ENCODE measurements at places on chromosomes 6 and 20.

GRCh38 chr20:11890331-11891076, 27.2 kb upstream of the BTBD3 start:
- DNase-seq: peak; percentile 98

DNA sequence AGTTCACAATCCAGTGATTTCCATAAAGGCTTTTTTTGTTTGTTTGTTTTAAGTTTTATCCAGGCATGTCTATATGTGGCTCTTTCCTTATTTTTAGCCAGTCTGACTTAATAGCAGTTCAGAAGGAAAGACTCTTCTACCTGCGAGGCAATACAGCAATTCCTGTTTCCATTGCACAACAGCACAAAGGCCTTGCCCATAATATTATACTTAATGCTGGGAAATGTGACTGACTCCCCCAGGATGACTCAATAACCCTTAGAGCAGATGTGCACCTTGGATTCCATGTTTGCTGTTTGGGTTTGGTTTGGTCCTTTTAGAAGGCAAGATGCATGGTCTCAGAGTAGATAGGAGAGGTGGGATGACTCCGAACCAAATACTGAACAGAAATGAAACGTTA, 184.1 kb downstream of the MTFR2 start:
- no peak for DNase-seq

DNA sequence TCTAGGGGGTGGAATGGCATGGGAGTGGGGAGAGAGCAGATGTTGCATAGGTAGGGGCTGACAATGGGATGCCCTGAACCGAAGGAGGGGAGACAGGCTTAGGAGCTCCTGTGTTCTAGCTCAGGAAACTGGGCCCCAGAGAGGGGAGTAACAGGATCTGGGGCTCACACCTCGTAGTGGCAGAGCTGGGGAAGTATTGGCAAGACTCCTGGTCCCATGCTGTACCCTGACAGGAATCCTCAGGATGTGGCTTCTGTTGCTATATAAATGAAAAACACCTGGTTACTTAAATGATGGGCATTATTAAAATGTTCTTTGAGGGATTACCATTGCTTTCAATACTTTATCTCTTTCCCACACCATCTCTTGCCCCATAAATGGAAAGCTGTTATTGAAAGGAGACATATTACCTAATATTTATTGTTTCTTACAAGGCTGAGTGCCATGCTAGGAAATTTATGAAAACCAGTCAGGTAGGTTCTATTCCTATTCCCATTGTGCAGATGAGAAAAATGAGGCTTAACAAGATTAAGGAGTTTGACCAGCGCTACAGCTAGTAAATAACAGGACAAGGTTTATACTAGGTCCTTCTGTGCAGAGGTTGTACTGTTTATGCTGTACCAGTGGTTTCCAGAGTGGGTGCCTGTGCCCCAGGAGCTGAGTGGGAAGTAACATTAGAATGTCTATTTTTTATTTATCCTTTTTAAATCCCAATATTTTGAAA, 35.3 kb upstream of the TCP11 start:
- DNase-seq: no peak

- DNase-seq: no peak
Observed at GRCh38 chr6:65557224-65557623, 149.8 kb downstream of the EYS start.

GRCh38 chr6:39171489-39172376, 56.7 kb upstream of the SAYSD1 start:
- no peak for DNase-seq

- no peak for DNase-seq
Observed at GRCh38 chr20:61185181-61185580, 66.9 kb upstream of the CDH4 start.

DNA sequence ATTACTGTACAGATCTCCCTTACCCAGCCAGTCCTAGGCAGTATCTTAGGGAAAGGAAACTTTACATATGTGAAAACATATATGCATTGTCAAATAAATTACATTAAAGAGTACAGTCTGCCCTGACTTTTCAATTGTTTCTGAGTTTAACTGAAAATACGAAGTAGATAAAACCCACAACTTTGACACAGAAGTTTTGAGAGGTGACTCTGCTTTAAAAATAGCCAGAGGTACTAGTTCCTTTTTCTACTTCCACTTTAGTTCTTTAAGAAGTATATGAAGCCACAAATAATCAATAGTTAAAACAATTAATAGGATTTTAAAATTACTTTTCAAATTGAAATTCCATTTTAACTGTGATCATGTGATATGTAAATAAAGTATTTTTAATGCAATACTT, 62.9 kb downstream of the BMP5 start:
- no peak for DNase-seq

- no peak for DNase-seq
Observed at GRCh38 chr20:62943396-62943795, 5.4 kb downstream of the GID8 start.

- DNase-seq: no peak
Observed at GRCh38 chr6:145643760-145644159, 91.6 kb downstream of the EPM2A start.

- no peak for DNase-seq
Observed at GRCh38 chr6:131952886-131953509, 1.8 kb upstream of the CCN2 start.

- DNase-seq: no peak
Observed at GRCh38 chr6:125312478-125312877, 10.7 kb upstream of the HDDC2 start.

- no peak for DNase-seq
Observed at GRCh38 chr6:71851214-71851613, 35.1 kb upstream of the RIMS1 start.

DNA sequence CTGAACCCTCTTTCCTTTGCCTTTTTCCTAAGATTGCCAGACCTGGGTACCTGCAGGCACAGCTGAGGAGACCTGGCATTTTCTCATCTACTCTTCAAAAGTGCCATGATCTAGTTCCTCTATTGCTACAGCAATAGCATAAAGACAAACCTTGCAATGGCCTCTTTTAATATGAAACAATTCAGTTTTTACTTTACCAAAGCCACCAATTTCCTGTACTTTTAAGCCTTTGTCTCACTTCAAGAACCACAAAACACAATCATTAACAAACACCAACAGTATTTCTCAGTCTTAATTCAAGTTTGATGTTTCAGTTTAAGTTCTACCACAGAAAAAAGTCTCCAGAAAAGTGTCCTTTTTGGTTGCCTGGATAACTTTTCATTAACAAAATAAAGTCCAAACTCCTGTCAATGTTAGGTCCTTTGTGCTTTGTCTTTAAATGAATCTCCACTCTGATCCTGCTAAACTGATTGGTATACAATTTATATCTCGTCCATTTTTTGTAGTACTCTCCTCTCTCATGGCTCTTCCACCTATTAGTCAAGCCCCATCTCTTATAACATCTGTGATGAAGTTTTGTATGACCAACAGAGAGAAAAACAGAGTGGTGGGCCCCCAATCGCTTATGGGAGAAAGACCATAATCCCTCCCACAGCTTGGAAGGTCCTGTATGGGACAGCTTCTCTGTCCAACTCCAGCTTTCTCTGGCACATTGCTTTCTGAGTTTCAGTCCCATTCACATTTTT, 50.5 kb upstream of the THEMIS start:
- DNase-seq: no peak

DNA sequence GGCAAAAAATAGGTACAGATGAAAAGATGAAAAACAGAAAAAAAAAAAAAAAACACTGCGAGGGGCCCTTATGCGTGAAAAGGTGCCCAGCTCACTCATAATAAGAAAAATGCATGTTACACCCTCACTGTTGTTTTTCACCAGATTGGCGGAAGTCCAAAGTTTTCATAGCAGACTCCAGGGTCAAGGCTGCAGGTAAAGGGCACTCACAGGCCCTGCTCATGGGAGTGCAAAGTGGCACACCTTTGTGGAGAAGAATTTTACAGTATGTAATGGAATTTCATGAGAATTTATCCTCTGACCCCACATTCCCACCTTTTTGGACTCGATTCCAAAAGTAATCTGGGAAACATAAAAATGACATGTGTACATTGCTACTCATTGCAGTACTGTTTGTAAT, 108.2 kb downstream of the CDKAL1 start:
- DNase-seq: no peak

DNA sequence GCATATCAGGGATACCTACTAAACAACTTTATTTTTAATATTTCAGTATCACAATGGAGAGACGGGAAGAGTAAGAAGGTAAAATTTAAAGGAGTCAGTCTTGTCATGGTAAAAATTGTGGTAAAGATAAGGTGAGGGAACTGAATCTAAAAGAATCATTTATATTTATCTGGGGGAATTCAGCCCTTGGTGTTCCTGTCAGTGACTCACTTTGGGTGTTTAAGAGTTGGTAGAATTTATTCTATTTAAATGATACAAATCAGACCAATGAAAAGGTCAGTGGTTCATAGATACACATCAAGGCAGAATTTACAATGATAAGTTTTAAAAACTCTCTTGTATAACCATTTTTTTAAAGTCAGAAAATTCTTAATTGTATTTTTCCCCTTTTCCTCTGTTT, 164.4 kb downstream of the CDKAL1 start:
- DNase-seq: no peak

- DNase-seq: peak; percentile 55
Observed at GRCh38 chr6:44542401-44543116, 155.1 kb downstream of the CDC5L start.

DNA sequence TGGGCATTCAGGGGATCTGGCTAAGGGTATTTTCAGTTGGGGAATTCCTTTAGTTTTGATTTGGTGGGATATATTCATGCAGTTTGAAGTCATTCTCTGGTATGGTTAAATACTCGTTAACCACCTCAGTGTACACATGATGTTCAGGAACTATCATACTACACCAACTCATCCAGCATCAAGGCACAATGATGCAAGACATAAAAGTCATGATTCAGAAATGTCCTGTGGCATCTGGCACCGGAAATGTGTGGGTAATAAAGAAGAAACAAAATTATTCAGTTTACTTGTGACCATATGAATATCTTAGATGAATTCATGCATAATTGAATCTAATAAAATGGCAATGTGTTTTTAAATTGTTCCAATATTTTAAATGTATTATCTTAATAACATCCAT, 129.0 kb upstream of the BMP5 start:
- no peak for DNase-seq

DNA sequence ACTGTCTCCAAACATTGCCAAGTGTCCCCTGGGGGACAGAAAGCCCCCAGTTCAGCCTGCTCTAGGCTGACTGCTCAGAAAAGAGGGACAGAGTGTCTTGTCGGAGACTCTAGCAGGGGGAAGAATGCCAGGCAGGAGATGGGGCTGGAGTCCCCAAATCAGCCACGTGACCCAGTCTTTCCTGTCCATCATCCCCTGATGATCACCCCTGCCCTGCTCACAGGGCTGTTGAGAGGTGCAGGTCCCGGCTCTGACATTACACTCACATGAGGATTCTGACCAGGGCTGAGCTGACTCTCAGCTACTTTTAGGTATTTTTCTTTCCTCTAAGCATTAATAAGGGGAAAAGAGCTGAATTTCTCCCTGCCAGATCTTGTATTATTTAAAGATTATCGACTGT, 115.8 kb downstream of the SULF2 start:
- DNase-seq: no peak

DNA sequence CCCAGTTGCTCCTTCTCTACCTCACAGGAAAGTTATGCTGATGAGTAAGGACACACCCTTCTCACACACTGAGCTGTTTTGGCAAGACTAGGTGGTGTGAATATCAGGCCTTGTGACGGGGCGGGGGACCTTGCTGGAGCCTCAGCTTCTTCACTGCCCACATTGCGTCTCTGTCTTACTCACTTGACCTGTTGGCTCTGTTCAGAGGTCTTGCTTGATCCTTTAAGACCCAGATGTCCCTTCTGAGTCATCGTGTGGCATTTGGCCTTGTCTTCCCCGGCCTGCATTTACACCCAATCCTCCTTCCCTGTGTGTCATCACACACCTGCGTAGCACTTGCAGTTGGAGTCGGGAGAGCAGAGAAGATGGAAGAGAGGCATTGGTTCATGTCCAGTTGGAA, 8.3 kb upstream of the PRND start:
- no peak for DNase-seq

Measured in head of caudate nucleus (tissue), 42 donors.